ENCODE measurements at places on chromosomes 1 and 21. TPM values are rescaled to one million over a fixed set of nuclear protein-coding genes. Genes with fewer than 3 reads are reported as not detected.

Gene RPTN
- total RNA-seq, result not detected

Gene OPTC
- total RNA-seq, result not detected

Gene HTR6
- 0.09 TPM for total RNA-seq

Gene TMEM79
- 1.4 TPM for total RNA-seq

Gene FOXD2
- total RNA-seq, result under 0.01 TPM

Gene FAM72C
- total RNA-seq, result not detected

Gene OR13G1
- total RNA-seq, result not detected

Gene TAL1
- 0.08 TPM for total RNA-seq

Gene PLA2G2E
- not detected for total RNA-seq

Gene FAAH
- total RNA-seq, result 0.65 TPM

Gene IFI44
- 14.2 TPM for total RNA-seq

Gene CXADR
- total RNA-seq, result 2.0 TPM

Gene DNAI4
- total RNA-seq, result 11.4 TPM

Gene RNU1-3
- total RNA-seq, result under 0.01 TPM

Gene CYP4Z1
- total RNA-seq, result not detected

Gene ERICH3
- total RNA-seq, result not detected

Gene RPE65
- total RNA-seq, result not detected
